ENCODE measurements at places on chromosomes 7 and 10.

DNA sequence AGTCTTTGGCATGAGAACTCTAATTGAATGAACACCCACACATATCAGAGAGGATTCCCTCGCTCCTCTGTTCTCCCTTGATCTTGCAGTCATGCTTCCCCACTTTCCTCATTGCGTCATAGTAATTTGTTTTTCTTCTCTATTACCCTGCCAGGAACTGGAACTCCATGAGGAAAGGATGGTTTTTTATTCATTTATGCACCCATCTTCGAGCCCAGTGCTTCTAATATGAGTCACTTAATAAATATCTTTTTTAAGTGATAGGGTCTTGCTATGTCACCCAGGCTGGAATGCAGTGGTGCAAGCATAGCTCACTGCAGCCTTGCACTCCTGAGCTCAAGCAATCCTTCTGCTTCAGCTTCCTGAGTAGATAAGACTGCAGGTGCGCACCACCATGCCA is 83.5 kb downstream of the OTUD1 start:
- H3K36me3 ChIP-seq: no peaks in the 10 kb centered on the region
- DNase-seq: no peak
- H3K27me3 ChIP-seq: peaks cover 7% of the 10 kb centered on the region
- H3K27ac ChIP-seq: no peak overlapping the region

DNA sequence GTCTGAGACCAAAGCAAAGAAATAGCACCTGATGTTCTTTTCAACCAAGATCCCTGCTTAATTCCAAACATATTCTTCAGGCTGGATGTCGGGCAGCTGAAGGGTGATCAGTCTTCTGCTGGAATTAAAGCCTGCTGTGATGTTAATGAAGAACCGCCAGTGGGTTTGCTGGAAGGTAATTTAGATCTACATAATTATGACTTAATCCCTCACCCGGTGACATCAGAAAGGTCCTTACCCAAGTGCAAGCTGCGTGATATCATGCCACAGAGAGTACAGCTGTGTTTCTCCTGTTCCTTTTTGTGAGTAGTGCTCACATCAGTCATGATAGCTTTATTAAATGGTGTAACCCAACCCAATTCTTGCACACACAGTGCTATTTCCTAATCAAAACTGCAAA is 29.1 kb upstream of the LRGUK start:
- H3K4me3 ChIP-seq: no peak overlapping the region
- no peaks in the 10 kb centered on the region for H3K4me1 ChIP-seq
- no peak for DNase-seq
- no peak overlapping the region for H3K27ac ChIP-seq
- H3K27me3 ChIP-seq: no peaks in the 10 kb centered on the region
- H3K36me3 ChIP-seq: no peaks in the 10 kb centered on the region

DNA sequence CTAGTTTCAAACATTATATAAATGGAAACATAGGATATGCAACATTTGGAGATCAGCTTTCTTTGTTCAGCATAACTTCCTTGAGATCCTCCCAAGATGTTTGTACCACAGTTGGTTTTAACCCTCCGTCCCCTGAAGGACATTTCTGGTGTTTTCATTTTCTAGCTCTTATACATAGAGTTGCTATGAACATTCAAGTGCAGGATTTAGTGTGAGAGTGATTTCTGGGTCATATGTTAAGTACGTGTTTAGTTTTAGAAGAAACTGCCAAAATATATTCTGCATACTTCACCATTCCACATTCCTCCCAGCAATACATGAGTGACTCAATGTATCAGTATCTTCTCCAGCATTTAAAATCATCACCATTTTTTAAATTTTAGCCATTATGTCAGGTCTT is 588.7 kb upstream of the PFKP start:
- no peaks in the 10 kb centered on the region for H3K27me3 ChIP-seq
- H3K4me1 ChIP-seq: no peaks in the 10 kb centered on the region
- no peak overlapping the region for H3K4me3 ChIP-seq
- no peak for DNase-seq
- no peak overlapping the region for H3K27ac ChIP-seq

DNA sequence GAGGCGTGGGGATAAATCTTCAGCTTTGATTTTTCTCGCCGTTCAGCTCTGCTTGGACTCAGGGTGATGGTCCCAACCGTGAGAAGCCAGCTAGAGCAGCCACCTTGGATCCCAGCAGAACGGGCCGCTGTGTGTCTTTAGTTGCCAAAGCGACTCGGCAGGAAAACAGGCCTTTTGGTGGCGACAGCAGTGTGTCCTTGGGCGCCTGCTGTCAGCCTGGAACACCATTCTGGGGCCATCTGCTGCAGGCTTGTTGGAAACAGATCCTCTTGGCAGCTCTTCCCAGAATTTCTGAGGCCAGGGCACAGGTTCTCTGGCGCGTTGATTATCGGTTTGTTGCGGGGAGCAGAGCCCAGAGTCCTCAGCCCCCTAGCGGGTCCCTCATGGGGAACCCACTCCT is 97.6 kb downstream of the CUX1 start:
- no peak overlapping the region for H3K4me3 ChIP-seq
- peaks cover 44% of the 10 kb centered on the region for H3K36me3 ChIP-seq
- peaks cover 8% of the 10 kb centered on the region for H3K4me1 ChIP-seq
- peak overlapping the region; percentile 17 for H3K27ac ChIP-seq

- no peak for DNase-seq
- no peaks in the 10 kb centered on the region for H3K36me3 ChIP-seq
- no peaks in the 10 kb centered on the region for H3K27me3 ChIP-seq
- no peaks in the 10 kb centered on the region for H3K4me1 ChIP-seq
- H3K4me3 ChIP-seq: no peak overlapping the region
Observed at GRCh38 chr7:106075937-106076336, 36.2 kb downstream of the SYPL1 start.

DNA sequence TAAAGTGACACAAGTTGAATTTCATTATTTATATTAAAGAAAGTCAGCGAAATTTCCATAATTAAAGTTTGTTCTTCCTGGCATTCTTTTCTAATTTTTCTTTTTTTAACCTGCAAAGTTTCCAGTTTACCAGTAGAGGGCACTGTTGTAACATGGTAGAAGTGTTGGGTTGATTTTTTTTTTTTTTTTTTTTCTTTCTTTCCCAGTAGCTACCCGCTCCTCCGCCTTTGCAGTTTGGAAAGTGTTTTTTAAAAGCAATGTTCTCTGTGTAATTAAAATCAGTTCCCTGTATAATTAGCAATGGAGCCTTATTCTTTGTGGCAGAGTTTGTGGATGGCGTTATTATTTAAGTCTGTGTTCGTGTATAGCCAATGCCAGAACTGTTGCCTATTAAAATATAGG is 53.7 kb downstream of the TAF3 start:
- H3K36me3 ChIP-seq: no peaks in the 10 kb centered on the region
- peaks cover 24% of the 10 kb centered on the region for H3K4me1 ChIP-seq
- H3K4me3 ChIP-seq: no peak overlapping the region
- H3K27me3 ChIP-seq: no peaks in the 10 kb centered on the region
- DNase-seq: no peak

- peak; percentile 84 for DNase-seq
- no peak overlapping the region for H3K27ac ChIP-seq
- no peak overlapping the region for H3K4me3 ChIP-seq
- H3K27me3 ChIP-seq: no peaks in the 10 kb centered on the region
- H3K4me1 ChIP-seq: no peaks in the 10 kb centered on the region
Observed at GRCh38 chr10:103884681-103885139, 29.3 kb upstream of the SH3PXD2A start.

- H3K4me1 ChIP-seq: no peaks in the 10 kb centered on the region
- H3K36me3 ChIP-seq: no peaks in the 10 kb centered on the region
- no peaks in the 10 kb centered on the region for H3K27me3 ChIP-seq
- H3K4me3 ChIP-seq: no peak overlapping the region
- no peak overlapping the region for H3K27ac ChIP-seq
Observed at GRCh38 chr7:36175886-36176285, 22.8 kb downstream of the EEPD1 start.

- H3K27me3 ChIP-seq: peaks cover 6% of the 10 kb centered on the region
- no peaks in the 10 kb centered on the region for H3K36me3 ChIP-seq
Observed at GRCh38 chr7:45401155-45401554, 173.0 kb upstream of the ADCY1 start.

Measured in endodermal cell (in vitro differentiated cells).